Vagina (tissue), 2 donors: ENCODE measurements at places on chromosomes 1 and 21. TPM values are rescaled to one million over a fixed set of nuclear protein-coding genes. Genes with fewer than 3 reads are reported as not detected.

Gene LYPD8
- total RNA-seq, result not detected

Gene CYP4Z1
- total RNA-seq, result 1.2 TPM

Gene GNG4
- total RNA-seq, result 6.6 TPM

Gene KMO
- total RNA-seq, result 4.7 TPM

DNA sequence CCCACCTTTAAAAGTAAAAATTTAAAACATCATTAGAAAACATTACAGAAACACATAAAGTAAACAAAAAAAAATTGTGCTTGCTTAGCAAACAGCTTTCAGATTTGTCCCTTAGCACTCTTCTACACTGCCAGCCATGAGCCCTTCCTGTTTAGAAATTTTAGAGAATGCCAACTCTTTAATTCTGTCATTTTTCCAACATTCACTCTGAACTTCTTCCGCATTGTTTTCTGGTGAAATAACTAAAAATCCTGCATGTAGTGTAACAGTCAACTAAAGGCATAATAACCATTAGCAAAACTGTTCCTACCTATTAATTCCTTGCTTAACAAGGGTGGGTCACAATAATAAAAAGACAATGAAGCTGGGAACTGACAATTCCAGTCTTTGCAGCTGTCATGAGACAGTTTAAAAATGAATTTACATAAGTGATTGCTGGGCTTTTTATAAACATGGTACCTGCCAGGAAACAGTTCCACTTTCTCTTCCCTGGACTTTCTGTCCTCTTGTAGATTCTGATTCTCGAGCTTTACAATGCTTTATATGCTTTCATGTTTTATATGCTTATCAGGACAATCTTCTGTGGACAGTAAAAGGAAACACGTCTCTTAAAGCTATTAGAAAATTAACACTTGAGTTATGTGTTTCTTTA is 19.0 kb downstream of the GNG12 start:
- H3K36me3 ChIP-seq, result no peaks in the 10 kb centered on the region
- no peak overlapping the region for H3K4me3 ChIP-seq
- H3K27ac ChIP-seq, result peak overlapping the region; percentile 56
- H3K27me3 ChIP-seq, result no peaks in the 10 kb centered on the region
- no peak for DNase-seq

GRCh38 chr1:84892705-84893618 is at the start of gene LPAR3:
Gene LPAR3 (minus strand): TSS chr1:84893206. CDS start chr1:84866120, 27,086 bp downstream.
- no peak for DNase-seq
- no peak within 1 kb of the TSS for H3K27ac ChIP-seq
- no peaks in the 10 kb centered on the region for H3K4me1 ChIP-seq
- H3K4me3 ChIP-seq, result peak within 1 kb of the TSS; percentile 49
- no peaks in the 10 kb centered on the region for H3K36me3 ChIP-seq

GRCh38 chr1:98327220-98327861 is 334.2 kb upstream of the SNX7 start:
- no peak overlapping the region for H3K4me3 ChIP-seq
- no peak overlapping the region for H3K27ac ChIP-seq
- H3K4me1 ChIP-seq, result peaks cover 38% of the 10 kb centered on the region
- no peak for DNase-seq
- no peaks in the 10 kb centered on the region for H3K36me3 ChIP-seq
- no peaks in the 10 kb centered on the region for H3K27me3 ChIP-seq

- H3K4me1 ChIP-seq, result peaks cover 24% of the 10 kb centered on the region
- H3K27ac ChIP-seq, result no peak overlapping the region
- H3K4me3 ChIP-seq, result no peak overlapping the region
These were observed 30.9 kb upstream of the UBE2U start for GRCh38 chr1:64172458-64172983.

GRCh38 chr1:22633697-22634463 is 2.5 kb upstream of the C1QA start:
- no peak overlapping the region for H3K4me3 ChIP-seq
- H3K36me3 ChIP-seq, result no peaks in the 10 kb centered on the region
- no peak overlapping the region for H3K27ac ChIP-seq

- H3K4me3 ChIP-seq, result no peak overlapping the region
- H3K36me3 ChIP-seq, result no peaks in the 10 kb centered on the region
- no peak overlapping the region for H3K27ac ChIP-seq
- H3K27me3 ChIP-seq, result no peaks in the 10 kb centered on the region
- DNase-seq, result no peak
- H3K4me1 ChIP-seq, result peaks cover 34% of the 10 kb centered on the region
These were observed 61.2 kb downstream of the TOR1AIP2 start for GRCh38 chr1:179816196-179816960.

- H3K4me1 ChIP-seq, result peaks cover 7% of the 10 kb centered on the region
- H3K27me3 ChIP-seq, result no peaks in the 10 kb centered on the region
- H3K27ac ChIP-seq, result no peak overlapping the region
- no peaks in the 10 kb centered on the region for H3K36me3 ChIP-seq
These were observed 2.3 kb downstream of the LDLRAD2 start for GRCh38 chr1:21814241-21814918.

DNA sequence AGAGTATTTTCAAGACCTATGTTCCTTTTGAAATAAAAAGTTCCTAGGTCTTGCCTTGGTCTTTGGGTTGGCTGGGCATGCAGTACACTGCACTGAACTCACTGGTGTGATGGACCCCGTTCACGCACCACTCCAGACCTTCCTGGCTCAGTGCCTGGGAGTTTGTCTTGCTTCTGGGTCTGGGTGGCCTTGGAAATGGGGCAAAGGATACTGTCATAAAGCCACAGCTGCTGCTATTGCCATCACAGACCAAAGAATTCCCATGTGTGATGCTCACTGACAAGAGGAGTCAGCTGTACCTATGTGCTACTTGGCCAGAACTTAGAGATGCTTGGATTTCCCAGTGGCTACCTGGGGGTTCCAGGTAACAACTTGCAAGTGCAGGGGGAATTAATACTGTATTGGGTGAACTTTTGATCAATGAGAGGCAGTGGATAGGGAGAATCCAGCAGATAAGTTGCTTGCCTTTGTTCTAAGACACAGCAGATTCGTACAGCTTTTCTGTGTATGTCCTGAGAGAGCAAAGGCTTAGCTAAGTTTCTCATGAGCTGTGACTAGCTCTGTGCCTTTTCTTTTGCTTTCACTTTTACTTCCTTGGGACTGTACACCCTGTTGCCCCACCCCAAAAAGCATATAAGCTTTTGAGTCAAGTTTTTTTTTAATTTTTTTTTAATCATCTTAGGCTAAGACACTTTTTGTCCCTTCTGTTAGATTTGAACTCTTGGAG is 115.3 kb downstream of the RUNX1 start:
- H3K4me3 ChIP-seq, result no peak overlapping the region
- H3K27ac ChIP-seq, result no peak overlapping the region
- no peaks in the 10 kb centered on the region for H3K27me3 ChIP-seq
- peaks cover 5% of the 10 kb centered on the region for H3K4me1 ChIP-seq
- no peak for DNase-seq

DNA sequence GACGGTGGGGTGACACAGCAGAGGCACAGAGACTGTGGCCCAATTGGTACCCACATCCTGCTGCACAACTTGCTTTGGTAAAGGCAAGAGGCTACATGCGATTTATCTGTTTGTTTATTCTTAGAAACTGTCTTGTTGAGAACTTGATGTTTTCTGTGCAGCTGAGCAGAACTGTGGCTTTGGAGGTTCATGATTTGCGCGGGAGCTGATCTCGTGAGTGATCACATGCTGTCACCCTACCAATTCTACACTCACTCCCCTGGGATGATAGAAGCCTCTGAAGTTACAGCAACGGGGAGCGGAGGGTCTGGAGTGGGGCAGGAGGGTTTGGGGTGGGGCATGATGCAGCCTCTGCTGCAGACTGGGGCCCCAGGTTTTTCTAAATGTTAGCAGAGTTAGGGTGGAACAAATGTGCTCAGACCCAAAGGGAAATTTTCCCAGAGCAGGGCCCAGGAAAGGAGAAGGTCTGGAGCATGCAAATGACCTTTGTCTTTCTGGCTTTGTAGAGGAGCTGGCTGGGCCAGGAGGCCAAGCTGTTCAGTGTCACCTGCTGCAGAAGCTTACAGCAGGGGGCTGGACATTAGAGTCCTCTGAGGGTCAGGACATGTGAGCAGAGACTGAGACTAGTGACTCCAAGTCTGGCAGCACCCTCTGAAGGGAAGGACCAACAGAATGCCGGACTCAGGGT is 83.6 kb downstream of the GRIK3 start:
- DNase-seq, result no peak
- no peak overlapping the region for H3K27ac ChIP-seq
- H3K27me3 ChIP-seq, result no peaks in the 10 kb centered on the region
- H3K36me3 ChIP-seq, result no peaks in the 10 kb centered on the region
- no peak overlapping the region for H3K4me3 ChIP-seq

GRCh38 chr1:153578936-153579335 is 13.3 kb upstream of the S100A2 start:
- no peak for DNase-seq
- H3K4me1 ChIP-seq, result peaks cover 12% of the 10 kb centered on the region
- H3K36me3 ChIP-seq, result no peaks in the 10 kb centered on the region
- H3K27me3 ChIP-seq, result no peaks in the 10 kb centered on the region
